ENCODE measurements at places on chromosomes 7 and 10.

DNA sequence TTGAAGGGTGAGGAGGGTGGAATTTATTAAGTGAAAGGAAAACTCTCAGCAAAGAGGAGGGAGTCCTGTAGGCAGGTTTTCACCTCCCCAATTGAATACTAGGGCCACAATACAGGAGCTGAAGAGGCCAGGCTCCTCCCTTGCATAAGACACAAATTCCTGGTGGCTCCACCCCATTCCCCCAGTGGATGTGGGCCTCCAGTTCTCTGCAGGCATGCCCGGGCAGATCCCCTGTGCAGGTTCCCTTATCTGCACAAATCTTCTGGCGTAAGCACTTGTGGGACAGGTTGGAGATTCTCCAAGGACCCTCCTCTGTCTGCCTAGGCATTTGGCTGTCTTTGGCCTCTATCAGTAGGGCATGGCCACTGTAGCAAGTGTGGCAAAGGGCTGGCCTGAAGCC is 847.1 kb upstream of the MBL2 start:
- no peak for DNase-seq

DNA sequence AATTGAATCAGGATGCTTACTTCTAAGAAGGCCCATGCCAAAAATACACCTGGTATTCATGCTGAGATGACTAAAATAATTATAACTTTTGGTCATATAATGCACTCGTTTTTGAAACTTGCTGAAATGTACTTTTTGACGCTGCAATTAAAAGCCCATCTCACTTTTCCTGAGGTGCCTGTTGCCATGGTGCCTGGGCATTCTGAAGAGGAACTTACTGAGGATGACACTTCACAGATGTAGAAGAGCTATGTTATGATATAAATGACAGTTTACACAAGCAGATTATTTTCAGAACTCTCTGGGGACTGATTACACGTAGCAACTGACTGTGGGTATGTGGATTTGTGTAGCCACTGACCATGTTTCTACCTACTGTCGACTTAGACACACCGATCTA is 182.4 kb downstream of the TPK1 start:
- DNase-seq, result no peak

DNA sequence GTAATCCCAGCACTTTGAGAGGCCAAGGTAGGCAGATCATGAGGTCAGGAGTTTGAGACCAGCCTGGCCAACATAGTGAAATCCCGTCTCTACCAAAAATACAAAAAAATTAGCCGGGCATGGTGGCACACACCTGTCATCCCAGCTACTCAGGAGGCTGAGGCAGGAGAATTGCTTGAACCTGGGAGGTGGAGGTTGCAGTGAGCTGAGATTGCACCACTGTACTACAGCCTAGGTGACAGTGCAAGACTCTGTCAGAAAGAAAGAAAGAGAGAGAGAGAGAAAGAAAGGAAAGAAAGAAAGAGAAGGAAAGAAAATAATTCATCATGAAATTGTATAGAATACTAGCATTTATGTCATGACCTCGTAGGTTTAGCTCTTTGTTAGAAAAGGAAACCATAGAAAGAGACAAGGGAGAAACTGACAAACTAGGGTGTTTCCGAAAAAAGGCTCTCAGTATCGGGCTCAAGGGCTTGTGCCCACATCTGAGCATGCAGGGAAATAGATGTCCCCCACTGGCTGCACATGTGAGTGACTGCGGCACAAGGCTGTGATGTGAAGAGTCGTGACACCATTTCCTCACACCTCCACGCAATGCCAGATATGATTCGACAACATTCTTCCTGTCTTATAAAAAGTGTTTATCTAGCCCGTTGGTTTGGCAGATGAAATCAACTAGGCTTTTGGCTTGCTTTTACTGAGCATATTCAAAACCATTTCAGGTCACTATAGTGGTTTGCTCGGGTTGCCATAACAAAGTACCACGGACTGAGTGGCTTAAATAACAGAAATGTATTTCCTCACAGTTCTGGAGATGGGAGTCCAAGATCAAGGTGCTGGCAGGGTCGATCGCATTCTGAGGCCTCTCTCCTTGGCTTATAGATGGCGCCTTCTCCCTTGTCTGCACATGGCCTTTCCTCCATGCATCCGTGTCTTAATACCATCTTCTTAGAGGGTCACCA is 2.0 kb downstream of the SRGN start:
- DNase-seq, result no peak

DNA sequence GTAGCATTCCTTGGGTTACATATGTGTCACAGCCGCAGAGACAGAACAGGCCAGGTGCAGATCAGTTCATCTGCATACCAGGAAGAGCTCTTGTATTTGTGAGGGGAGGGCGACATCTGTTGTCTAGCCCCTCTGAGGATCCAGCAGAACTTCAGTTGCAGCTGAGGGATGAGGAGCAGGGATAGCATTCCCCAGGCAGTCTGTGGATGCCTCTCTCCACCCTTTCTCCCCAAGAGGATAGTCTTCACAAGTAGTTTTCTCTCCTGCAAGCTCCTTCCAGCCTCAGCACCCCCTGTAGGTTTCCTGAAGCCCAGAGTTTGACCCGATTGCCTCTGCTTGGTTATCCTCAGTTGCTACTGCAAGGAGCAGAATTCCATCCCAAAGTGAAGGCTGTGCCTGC is 2.6 kb downstream of the SCD start:
- no peak for DNase-seq

GRCh38 chr10:4691301-4691700 is 134.7 kb upstream of the AKR1E2 start:
- DNase-seq, result no peak

DNA sequence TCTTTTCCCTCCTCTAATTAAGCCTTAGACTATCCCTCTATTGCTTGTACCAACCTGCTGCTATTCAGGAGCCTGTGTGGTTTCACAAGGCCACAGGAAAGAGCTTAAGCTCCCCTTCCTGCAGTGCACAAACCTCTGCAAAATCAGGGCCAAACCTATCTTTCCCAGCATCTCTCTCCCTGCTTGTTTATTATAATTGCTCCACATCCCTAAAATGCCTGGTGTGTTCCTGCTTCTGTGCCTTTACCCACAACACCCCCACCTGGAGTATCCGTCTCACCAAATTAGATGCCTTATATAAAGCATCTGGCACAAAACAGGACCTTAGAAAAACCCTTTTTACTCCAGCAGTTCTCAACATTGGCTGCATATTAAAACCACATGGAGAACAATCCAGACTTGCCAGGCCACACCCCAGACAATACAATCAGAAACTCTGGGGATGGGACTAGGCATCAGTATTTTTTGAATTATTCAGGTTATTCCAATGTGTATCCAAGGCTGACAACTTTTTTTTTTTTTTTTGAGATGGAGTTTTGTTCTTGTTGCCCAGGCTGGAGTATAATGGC is 16.7 kb downstream of the SEC31B start:
- DNase-seq, result no peak

DNA sequence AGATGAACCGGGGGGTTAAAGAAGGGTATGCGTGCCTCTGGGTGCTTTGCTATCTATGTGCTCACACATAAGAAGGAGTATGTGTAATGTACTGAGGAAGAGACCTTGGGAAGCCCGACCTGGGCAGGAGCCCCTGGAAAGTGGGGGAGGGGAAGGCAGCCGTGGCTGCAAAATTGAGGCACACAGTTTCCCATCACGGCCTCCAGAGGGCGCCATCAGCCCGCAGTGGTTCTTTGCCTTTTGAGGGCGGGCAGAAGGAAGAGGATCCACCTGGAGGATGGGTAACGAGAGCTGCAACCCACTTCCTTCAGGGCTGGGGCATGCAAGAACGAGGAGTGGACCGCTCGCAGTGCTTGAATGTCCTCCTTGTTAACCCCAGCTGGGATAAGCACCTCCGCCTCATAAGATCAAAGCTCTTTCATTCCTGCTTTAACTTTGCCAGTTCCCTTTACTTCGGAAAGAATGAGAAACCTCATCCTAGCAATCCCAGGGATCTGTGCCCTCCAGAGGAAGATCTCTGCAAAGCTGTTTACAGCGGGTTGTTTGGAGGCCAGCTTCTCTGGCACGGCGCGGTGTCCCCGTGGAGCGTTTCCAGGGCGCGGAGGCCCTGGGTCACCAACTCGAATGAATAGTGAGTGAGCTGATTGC is 77.9 kb downstream of the PCGF5 start:
- DNase-seq, result peak; percentile 30

DNA sequence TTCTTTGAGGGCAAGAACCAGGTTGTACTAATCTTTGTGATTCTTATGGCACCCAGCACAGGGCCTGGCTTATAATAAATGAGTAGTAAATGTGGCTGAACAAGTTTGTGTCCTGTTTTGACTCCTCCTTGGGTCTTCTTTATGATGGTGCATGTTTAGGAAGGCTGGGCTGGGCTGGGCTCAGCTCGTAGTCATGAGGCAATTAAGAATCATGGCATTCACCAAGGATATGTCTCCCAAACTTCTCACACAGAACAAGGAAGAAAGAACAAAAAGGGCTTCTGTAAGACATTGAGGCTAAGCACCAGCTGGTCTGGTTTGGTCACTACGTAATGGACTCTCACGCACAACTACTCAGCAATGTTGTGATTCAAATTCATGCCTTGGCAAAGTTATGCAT is 30.5 kb upstream of the YAE1 start:
- no peak for DNase-seq

DNA sequence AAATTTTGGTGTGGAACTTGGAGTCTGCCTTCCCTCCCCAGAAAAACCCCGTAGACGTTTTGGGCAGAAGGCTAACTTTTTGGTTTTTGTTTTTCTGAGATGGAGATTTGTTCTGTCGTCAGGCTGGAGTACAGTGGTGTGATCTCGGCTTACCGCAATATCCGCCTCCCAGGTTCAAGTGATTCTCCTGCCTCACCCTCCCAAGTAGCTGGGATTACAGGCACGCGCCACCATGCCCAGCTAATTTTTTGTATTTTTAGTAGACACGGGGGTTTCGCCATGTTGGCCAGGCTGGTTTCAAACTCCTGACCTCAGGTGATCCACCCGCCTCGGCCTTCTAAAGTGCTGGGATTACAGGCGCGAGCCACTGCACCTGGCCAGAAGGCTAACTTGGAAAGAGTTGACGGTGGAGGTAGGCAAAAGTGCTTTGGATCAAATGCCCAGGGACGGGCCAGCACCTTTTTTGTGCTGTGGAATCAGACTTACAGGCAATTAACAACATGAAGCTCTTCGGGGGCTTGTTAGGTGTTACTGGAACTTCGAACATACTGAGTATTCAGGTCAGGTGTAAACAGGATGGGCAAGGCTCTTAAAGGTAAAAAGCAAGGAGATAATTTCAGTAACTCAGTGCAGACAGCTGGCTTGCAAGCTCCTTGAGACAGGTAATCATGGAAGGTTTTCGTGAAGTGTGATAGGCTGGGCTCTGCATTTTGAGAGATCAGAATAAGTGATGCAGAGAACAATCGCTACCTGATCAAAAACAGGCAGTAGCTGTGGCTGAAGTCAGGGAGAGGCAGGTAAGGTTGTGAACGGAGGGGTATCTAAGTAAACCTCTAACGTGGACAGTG is 1.8 kb downstream of the PPP1R35 start:
- DNase-seq, result no peak

DNA sequence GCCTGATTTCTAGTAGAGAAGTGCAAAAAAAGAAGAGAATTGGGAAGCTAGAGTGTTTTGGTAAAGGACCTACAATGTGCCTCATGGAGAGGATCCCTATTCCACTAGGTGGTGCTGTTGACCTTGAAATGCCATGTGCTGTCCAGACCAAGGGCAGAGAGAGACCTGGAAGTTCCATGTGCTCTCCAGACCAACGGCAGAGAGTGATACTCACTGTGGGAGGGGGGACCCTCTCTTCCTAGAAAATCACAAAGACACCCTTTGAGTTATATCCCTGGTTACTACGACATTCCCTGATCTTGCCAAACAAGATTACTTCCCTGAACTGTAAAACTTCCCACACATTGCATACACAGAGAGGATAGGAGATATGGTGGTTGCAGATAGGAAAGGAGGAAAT is 212.7 kb upstream of the ZNF804B start:
- DNase-seq, result no peak

DNA sequence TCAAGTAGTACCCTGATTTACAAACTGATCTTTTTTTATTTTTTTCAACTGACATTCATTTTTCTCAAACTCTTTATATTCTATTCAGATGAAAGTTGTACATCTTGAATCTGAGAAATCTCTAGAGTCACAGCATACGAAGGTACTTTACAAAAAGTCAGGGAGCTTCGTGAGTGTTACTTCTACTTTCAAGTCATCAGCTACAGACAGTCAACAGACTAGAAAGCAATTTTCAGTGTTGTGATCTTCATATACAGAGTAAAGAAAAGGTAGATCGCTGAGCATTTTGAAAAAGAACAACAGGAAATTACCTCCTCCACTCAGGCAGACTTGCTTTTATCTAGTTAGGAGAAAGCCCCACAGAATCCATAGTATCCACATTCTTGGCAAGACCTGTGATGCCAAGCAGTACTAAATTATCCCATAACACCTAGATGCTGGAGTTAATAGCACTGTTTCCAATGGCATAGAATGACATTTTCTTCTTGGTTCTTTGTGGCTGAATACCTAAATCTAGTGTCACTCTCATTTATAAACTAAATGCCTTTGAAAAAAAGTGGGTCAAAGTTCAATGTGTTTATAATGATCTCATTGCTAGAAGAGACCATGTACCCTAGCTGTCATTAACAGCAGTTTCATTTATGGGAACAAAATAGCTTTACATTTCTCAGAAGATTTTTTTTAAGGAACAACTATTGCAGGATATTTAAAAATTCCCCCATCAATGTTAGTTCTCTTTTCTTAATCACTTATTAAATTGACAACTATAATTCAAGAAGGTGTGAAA is 12.0 kb upstream of the ZNF800 start:
- no peak for DNase-seq

DNA sequence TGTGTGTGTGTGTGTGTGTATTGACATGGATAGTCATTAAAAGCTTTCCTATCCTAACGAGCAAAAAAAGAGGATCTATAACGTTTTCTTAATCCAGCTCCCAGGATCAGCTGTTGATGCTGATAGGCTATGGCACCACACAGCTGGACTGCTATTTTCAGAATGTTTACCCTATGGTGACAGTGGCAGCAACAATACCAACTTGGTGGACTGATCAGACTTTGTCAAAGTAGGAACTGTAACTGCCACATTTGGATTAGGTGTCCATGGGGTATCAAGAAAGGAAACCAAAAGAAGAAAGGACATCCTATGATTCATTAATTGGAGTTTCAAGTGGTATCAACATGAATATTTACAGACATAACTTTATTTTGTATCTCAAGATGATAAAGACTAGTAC is 2.7 kb upstream of the CLEC5A start:
- no peak for DNase-seq

DNA sequence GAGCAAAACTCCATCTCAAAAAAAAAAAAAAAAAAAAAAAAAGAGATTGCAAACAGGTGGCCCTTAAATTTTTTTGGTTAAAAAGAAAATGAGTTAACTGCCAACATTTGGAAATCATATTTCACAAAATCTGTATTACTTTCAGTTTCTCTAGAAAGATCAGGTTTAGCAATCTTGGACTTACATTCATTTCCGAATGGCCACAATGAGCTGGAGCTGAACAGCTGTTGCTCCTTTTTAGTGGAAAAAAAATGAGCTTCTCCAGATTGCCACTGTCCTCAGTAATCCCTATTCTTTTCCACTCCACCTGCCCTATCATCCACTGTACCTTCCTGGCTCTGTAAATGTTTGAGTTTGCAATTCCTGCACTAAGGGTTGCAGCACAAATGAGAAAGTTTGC is 43.6 kb downstream of the RAB11FIP2 start:
- no peak for DNase-seq
